IPS DF 6.9 (cell line): ENCODE measurements at places on chromosomes 1 and 21.

- no peak for DNase-seq
These were observed 24.0 kb upstream of the LIN9 start for GRCh38 chr1:226332947-226333346.

- DNase-seq: peak; percentile 16
These were observed 4.5 kb downstream of the AIM2 start for GRCh38 chr1:159071970-159072582.

GRCh38 chr1:234125283-234125682, 220.8 kb downstream of the SLC35F3 start:
- peak; percentile 74 for DNase-seq

DNA sequence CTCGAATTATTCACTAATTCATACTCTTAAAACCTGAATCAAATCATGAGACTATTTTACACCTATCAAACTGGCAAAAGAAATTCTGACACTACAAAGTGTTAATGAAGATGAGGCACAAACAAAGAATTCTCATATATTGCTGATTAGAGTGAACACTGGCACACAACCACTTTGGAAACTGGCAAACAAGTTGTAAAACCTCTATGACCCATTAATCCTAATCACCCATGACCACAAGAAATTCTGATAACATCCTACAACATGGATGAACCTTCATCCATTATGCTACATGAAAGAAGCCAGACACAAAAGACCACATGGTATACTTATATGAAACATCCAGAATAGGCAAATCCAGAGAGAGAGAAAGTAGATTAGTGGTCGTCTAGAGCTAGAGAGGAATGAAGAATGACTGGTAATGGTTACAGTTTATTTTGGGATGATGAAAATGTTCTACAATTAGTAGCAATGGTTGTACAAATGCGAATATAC, 8.5 kb downstream of the GPBP1L1 start:
- no peak for DNase-seq

DNA sequence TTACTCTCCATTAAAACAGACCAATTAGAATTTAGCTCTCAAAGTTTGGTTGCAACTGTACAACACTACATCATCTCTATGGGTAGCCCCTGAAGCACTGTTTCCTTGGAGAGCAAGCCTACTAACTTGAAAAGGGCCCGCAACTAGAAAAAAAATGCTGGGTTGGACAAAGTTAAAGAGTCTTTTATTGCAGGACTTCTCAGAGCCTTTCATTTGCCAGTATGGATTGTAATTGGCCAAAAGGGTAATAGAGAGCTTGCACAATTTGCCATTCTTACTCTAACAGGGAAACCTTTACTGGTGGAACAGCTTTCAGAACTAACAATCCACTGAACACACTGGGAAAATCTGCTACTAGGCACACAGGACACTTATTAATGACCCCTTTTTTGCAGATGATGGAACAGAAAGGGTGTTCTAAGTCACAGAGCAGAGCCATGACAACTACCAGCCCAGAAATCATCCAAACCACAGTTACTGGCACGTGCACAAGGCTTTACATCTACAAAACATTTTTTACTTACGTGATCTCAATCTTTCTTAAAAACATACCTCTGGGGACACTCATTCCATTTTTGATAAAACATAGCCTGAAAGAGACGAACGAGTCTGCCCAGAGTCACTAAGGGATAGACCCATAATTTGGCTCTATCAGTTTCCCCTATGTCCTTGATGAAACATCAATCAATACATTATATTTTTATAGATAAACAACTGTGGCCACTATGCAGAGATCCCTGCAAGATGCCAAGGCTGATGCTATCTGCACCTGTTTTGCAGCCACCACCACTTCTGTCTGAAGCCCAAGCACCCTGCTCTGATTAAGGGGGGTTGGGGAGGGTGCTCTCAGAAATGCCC, 176.3 kb upstream of the EDN2 start:
- DNase-seq: no peak

GRCh38 chr1:2540816-2541492, 10.9 kb upstream of the HES5 start:
- no peak for DNase-seq

DNA sequence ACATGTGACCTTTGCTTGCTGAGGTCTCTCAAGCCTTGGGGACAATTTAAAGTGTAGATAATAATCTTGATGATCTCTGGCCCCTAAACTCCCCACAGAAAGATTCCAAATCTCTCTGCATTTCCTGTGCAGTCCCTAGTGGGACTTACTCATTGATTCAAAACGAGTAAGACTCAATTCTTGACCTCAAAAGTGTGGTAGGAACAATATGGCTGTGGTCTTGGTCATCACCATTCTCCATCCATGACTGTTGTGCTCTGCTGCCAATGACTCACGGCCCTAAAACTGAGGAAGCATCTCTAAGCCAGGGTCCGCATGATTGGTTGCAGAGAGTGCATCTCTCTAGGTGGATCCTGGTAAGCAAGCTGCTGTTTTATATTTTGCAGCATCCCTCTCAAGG, 268.0 kb downstream of the PTGER3 start:
- no peak for DNase-seq

DNA sequence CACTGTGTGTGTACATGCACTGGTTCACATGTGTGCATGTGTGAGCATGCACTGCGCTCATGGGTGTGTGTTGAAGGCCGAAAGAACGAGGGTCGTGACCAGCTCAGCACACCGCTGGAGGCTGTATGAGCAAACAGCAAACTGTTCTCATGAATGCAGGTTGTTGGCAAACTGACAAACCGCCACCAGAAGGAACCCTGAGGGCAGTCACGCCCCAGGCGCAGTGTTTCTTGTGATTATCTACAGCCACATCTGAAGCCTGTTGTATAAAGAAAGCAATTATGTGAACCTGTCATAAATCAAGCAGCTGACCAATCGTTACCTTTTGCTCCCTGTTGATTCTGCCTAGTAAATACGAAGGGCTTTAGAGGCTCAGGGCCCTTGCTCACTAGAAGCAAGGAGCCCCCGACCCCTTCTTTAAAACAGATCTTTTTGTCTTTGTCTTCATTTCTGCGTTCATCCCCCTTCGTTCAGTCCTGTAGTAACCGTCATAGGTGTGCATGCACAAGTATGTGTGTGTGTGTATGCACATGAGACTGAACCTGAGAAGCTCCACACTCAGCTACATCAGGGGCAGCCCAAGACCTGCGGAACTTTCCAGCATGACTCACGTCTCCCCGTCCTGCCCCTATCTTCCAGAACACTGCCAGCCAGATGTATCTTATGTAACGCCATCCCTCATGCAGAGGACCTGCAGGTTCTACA, 16.8 kb upstream of the RIPK4 start:
- DNase-seq: no peak

DNA sequence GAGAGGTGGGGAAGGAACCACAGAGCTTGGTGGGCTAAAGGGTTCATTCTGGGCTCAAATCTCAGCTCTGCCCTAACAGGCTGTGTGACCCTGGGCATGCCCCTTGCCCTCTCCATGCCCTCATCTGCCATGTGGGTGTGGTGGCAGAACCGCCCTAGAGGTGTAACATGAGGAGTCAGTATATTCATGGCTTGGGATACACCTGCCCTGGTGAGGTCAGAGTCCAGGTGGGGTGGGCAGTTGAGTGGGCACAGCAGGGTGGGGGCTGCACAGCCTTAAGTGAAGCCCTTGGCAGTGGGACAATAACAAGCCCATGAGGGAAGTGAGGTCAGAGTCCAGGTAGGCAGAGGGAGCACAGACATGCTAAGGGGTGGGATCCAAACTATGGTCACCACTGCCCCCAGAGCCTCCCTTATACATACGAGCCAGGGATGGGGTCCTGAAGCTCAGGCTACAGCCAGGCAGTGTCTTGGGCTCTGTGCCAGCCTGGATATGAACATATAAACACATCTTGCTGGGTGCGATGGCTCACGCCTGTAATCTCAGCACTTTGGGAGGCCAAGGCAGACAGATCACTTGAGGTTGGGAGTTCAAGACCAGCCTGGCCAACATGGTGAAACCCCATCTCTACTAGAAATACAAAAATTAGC, 59.0 kb upstream of the EFHD2 start:
- no peak for DNase-seq

DNA sequence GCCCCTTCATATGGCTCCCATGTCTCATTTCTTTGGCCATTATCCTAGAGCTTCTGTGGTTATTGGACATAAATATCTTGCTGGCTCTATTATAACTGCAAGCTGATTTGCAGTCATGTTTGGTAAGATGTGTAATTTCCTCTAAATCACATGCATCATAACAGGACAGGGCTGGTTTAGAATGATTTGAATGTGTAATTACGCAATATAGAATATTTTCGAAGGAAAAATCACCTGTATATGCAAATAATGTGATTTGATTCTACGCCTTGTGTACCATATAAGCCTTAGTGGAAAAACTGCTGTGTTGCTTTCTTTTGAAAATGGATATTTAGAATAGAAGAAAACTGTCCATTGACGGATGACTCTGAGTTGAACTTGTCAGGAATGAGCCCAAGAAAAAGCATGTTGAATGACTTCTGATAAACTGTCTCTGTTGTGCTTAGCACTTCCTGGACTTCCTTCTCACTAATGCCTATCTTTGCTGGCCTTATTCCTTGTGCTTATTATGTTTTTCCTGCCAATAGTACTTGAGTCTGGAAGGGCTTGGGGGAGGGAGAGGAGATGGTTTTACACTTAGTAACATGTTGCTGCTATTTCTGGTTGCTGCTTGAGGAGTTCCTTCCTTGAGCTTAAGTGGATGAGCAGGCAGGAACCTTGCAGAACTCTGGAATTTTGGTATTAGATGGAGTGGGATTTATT, 6.5 kb downstream of the CACHD1 start:
- no peak for DNase-seq

DNA sequence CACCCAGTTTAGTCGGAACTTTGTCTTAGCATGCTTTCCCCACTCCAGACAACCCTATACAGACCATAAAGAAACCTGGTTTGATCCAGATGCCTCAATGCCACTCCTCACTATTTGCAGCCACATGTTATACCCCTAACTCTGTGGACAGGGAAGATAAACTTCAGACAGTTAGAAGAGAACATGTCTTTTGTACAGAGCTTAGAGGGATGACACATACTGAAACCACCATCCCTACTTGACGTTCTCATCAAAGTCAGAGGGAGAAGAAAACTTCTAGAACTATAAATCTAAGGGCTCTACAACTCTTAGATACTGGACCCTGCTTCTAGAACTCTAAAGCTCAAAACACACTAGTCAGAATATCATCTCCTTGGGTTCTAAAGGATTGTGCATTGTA, 3.7 kb downstream of the SYT6 start:
- no peak for DNase-seq

DNA sequence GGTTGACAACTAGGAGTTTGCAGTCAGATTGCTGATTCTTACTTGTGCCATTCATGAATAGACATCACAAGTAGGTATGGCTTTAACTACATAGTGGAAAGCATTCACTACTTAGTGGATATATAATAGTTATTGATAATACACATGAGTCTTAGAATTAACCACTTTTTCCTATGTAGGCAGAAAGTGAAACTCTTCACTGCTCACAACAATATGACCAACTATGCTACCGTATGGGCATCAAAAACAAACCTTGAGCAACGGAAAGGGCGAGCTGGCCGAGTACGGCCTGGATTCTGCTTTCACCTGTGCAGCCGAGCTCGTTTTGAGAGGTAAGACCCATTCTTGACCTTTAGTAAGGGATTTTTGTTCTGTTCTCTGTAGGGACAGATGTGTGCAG, 38.7 kb downstream of the DHX9 start:
- DNase-seq: no peak

GRCh38 chr1:157488156-157488555, 64.2 kb downstream of the FCRL5 start:
- DNase-seq: no peak

DNA sequence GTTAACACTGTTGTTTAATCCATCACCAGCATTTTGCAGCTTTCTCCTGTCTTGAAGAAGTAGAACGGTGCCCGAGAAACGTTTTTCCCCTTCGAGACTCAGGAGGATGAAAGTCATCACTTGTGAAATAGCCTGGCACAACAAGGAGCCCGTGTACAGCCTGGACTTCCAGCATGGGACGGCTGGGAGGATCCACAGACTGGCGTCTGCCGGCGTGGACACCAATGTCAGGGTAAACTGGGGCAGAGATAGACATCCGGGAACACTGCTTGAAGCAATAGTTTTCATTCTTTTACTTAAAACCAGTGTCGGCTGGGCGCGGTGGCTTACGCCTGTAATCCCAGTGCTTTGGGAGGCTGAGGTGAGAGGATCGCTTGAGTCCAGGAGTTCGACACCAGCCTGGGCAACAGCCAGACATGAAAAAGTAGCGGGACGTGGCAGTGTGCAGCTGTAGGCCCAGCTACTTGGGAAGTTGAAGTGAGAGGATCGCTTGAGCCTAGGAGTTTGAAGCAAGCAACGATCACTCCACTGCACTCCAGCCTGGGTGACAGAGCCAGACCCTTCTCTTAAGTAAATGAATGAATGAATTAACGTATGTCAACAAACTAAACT, 945 bp downstream of the CHAF1B start:
- no peak for DNase-seq

DNA sequence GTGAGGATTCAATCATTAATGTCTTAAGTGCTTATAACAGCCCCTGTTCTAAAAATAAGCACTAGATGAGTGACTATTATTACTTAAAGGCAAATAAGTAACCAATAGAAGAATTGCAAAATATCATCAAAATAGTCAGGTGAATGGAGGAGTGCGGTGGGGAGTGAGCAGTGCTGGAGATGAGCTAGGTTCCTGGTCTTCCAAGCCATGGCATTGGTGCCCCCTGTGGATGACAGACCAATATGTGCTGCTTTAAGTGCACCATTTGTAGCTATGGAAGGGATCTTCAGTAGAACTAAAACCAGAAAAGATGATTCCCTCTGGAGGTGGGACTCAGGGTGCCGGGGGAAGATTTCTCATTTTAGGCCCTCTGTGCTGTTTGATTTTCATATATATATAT, 46.1 kb upstream of the SLC30A1 start:
- no peak for DNase-seq

DNA sequence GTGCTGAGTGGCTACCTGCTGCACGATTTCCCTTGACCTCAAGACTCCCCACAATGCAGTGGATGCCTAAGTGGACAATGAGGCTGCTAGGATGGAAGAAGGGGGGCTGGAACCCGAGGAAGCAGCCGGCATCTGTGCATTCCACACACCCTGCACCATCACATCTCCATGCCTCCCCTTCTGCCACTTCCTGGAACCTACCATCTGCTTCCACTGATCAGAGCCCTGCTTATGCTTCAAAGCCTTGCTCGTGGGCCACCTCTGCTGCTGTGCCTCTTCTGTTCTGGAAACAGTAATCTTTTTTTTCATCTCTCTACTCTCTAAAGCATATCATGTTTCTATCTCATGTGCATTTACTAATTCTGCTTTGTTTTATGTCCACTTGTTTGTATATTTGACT, 66.2 kb upstream of the WDR26 start:
- DNase-seq: no peak

- DNase-seq: no peak
These were observed 4.6 kb downstream of the POFUT2 start for GRCh38 chr21:45283035-45283610.
